ENCODE measurements at places on chromosomes 11 and 22. TPM values are rescaled to one million over a fixed set of nuclear protein-coding genes. Genes with fewer than 3 reads are reported as not detected.

GRCh38 chr11:18958221-18958910, 19.2 kb upstream of the MRGPRX1 start:
- no peak for DNase-seq

The SAA4 gene
- 4.1 TPM for total RNA-seq

DNA sequence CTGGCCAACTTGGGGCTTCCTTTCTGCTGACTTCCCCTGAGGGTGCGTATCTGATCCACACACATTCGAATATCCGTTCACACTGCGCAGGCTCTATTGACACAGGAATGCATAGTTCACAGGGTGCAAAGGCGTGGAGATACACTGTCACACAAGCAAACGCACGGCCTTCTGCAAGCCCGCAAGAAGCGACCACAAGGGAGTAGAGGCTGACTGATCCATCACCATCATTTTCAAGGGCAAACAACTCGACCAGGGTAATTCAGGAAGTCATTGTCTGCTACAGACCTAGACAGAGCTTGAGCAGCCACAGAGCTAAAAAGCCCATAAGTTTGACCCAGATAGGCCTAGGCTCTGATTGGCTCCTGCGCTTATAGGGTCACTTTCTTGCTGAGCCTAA, 392.3 kb downstream of the MN1 start:
- DNase-seq, result no peak

The OR51B4 gene
- not detected for total RNA-seq

The RHBDD3 gene
- 19.2 TPM for total RNA-seq

DNA sequence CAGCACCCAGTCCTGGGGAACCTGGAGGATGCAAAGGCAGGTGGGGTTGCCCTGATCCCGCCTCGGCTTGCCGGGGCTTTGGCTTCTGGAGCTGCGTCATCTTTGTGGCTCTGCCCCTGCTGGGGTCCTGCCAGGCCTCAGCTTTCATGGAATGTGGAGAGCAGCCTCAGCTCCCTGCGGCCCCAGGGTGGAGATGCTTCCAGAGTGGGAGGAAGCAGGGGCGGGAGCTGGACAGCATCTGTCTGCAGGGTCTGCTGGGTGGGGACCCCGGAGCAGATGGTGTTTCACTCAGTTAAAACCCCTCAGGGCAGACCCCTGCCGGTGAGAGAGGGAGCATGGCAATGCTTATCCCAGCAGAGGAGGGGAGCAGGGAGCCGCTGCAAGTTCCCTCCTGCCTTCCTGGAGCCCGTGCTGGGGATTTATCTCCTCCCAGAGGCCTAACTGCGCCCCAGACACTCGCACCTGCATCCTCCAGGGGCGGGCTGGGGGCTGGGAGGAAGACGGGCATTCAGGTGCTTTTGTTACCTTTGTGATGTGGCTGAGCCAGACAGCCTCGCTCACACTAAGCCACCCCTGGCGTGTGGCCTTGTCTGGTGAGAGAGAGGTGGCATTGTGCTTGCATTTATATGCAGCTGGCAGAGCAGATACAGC, 15.7 kb downstream of the GRIK4 start:
- DNase-seq, result no peak

- DNase-seq, result no peak
Measured at GRCh38 chr11:240315-240714, 3.5 kb downstream of the PSMD13 start.

The IL17RA gene
- total RNA-seq, result 38.2 TPM

- no peak for DNase-seq
Measured at GRCh38 chr22:29004647-29005371, 56.8 kb downstream of the C22orf31 start.

GRCh38 chr22:25142102-25142501, 57.6 kb upstream of the CRYBB3 start:
- DNase-seq, result no peak
